ENCODE measurements at places on chromosomes 6 and 20. TPM values are rescaled to one million over a fixed set of nuclear protein-coding genes. Genes with fewer than 3 reads are reported as not detected.

DNA sequence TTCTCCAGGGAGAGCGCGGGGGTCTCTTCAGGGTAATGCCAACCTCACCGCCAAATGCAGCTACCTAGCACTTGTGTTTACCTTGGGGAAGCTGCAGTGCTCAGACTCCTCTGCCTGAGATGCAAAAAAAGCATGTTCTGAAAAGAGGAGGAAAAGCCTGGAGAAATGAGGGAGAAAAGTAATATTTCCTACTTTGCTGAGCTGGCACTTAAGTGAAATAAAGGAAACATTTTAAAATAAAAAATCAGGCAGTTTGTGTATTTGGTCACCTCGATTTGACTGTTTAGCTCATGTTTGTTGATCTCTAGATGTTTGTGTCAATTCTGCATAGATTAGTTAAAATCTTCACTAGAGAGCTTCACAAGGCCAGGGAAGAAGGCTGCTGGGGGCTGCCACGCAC is 487.2 kb downstream of the QKI start:
- DNase-seq: no peak
- H3K27ac ChIP-seq: no peak overlapping the region
- H3K27me3 ChIP-seq: no peaks in the 10 kb centered on the region

SYCP2 gene
- 6.1 TPM for total RNA-seq

GRCh38 chr6:89260832-89261231 is 43.7 kb upstream of the GABRR1 start:
- H3K27me3 ChIP-seq: no peaks in the 10 kb centered on the region
- peaks cover 9% of the 10 kb centered on the region for H3K4me1 ChIP-seq
- DNase-seq: no peak
- no peak overlapping the region for H3K27ac ChIP-seq
- no peak overlapping the region for H3K4me3 ChIP-seq

- H3K27me3 ChIP-seq: no peaks in the 10 kb centered on the region
- no peak overlapping the region for H3K27ac ChIP-seq
- DNase-seq: no peak
Measured at GRCh38 chr6:5308066-5308465, 46.8 kb downstream of the FARS2 start.

DNA sequence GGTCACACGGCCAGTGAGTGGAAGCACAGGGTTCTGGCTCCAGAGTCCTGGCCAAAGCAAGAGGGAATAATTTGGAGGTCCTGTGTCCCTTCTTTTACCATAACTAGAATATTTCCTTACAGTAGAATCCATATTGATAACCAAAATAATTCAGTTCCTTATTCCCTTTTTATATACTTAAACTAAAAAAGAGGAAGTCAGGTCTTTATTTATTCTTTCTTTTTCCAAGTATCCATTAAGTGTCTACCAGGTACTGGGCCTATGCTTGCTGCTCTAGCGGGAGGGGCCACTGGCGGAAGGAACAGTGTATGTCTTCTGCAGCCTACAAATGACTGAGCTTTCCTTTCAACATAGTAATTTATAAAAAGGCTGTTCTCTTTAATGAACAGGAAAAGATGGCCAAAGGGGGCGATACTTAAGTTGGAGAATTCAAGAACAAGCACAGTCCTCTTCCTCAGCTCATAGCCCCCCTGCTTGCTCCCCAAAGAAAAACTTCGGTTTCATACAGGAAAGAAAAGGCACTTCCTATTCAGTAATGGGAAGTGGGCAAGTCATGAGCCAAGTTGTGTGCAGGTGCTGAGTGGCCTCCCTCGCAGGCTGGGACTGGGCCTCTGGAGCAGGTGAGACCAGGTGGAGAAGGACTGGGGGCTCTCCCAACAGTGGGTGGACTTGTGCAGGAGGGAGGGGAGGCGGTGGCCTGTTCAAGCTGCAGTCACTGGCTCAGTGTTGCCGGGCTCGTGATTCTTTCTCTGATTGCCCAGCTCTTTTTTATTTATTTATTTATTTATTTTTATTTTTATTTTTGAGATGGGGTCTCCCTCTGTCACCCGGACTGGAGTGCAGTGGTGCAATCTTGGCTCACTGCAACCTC is 110.9 kb downstream of the ARMC2 start:
- no peak for DNase-seq
- H3K27ac ChIP-seq: peak overlapping the region; percentile 58
- H3K36me3 ChIP-seq: no peaks in the 10 kb centered on the region

- no peaks in the 10 kb centered on the region for H3K27me3 ChIP-seq
- no peak for DNase-seq
- H3K27ac ChIP-seq: no peak overlapping the region
- H3K4me1 ChIP-seq: peaks cover 22% of the 10 kb centered on the region
- no peaks in the 10 kb centered on the region for H3K36me3 ChIP-seq
- H3K4me3 ChIP-seq: no peak overlapping the region
Measured at GRCh38 chr6:16372029-16372776, 133.8 kb downstream of the GMPR start.

GRCh38 chr6:161135695-161136591 is 137.9 kb downstream of the AGPAT4 start:
- no peak overlapping the region for H3K4me3 ChIP-seq
- no peak for DNase-seq
- H3K27me3 ChIP-seq: no peaks in the 10 kb centered on the region
- no peaks in the 10 kb centered on the region for H3K4me1 ChIP-seq
- H3K36me3 ChIP-seq: peaks cover 7% of the 10 kb centered on the region
